ENCODE measurements at places on chromosomes 3 and 15. TPM values are rescaled to one million over a fixed set of nuclear protein-coding genes. Genes with fewer than 3 reads are reported as not detected.

The SEMA3B gene
- 9.7 TPM for total RNA-seq

The GPR62 gene
- total RNA-seq = not detected

The SHC4 gene
- total RNA-seq = 2.2 TPM

The DNAJB11 gene
- 44.0 TPM for total RNA-seq

The DPPA2 gene
- not detected for total RNA-seq

The ZBTB47 gene
- total RNA-seq = 22.3 TPM

The LOXL1 gene
- 53.4 TPM for total RNA-seq

The SLC12A8 gene
- total RNA-seq = 15.5 TPM

The CHRFAM7A gene
- 0.72 TPM for total RNA-seq
